ENCODE measurements at places on chromosomes 2 and 18. TPM values are rescaled to one million over a fixed set of nuclear protein-coding genes. Genes with fewer than 3 reads are reported as not detected.

The PSMA8 gene
- total RNA-seq: 1.7 TPM

The KLHL30 gene
- not detected for total RNA-seq

The EVX2 gene
- not detected for total RNA-seq

The GPR55 gene
- total RNA-seq: 1.5 TPM

The DNER gene
- not detected for total RNA-seq

The TNP1 gene
- total RNA-seq: not detected

The UGT1A3 gene
- total RNA-seq: not detected

The ZSCAN30 gene
- 19.6 TPM for total RNA-seq

The STK39 gene
- 55.4 TPM for total RNA-seq

The CERKL gene
- not detected for total RNA-seq

The RGPD3 gene
- total RNA-seq: 0.24 TPM

The CXCR1 gene
- not detected for total RNA-seq

The TAF4B gene
- 12.7 TPM for total RNA-seq

The LIPG gene
- total RNA-seq: 0.50 TPM

The RMDN2 gene
- total RNA-seq: 2.1 TPM

The NTSR2 gene
- not detected for total RNA-seq

The ANKRD53 gene
- total RNA-seq: not detected

The ACKR3 gene
- total RNA-seq: 1.2 TPM

The CHRNG gene
- not detected for total RNA-seq

The KCNG2 gene
- not detected for total RNA-seq

The SF3B6 gene
- total RNA-seq: 148 TPM

The SCN2A gene
- total RNA-seq: not detected

The PLEKHH2 gene
- 0.73 TPM for total RNA-seq

The ZBTB7C gene
- total RNA-seq: not detected

The MREG gene
- 10.4 TPM for total RNA-seq

The ABCG8 gene
- total RNA-seq: not detected

The NXPH2 gene
- not detected for total RNA-seq

The BCL11A gene
- total RNA-seq: not detected

The RAX gene
- 0.17 TPM for total RNA-seq

The KCNK3 gene
- total RNA-seq: not detected

The MSTN gene
- not detected for total RNA-seq

All from activated CD4-positive, alpha-beta memory T cell treated with anti-CD3 and anti-CD28 coated beads for 36 hours (primary cell).